M059J (cell line): ENCODE measurements at places on chromosomes 16 and 17. TPM values are rescaled to one million over a fixed set of nuclear protein-coding genes. Genes with fewer than 3 reads are reported as not detected.

MYO15B gene
- total RNA-seq: 0.20 and 1.5 TPM in 2 replicates

CLEC16A gene
- 8.1 and 15.6 TPM in 2 replicates for total RNA-seq

KRT25 gene
- total RNA-seq: not detected in 2 replicates

CORO1A gene
- total RNA-seq: 7.6 and 8.0 TPM in 2 replicates

NATD1 gene
- total RNA-seq: 1.7 and 2.5 TPM in 2 replicates

TOM1L2 gene
- 27.7 and 38.3 TPM in 2 replicates for total RNA-seq

KRTAP2-1 gene
- total RNA-seq: not detected in 2 replicates

GNAO1 gene
- 3.2 and 10.9 TPM in 2 replicates for total RNA-seq

MPP2 gene
- total RNA-seq: 2.5 and 4.4 TPM in 2 replicates

PLXDC1 gene
- 0.81 and 1.2 TPM in 2 replicates for total RNA-seq

TEPSIN gene
- 11.1 and 12.9 TPM in 2 replicates for total RNA-seq

GUCY2D gene
- not detected in 2 replicates for total RNA-seq

DPEP3 gene
- total RNA-seq: not detected in 2 replicates

PRSS8 gene
- 0.20 TPM in 1 of 2 replicates, not detected in the other for total RNA-seq

AGRP gene
- not detected in 2 replicates for total RNA-seq

ZNF200 gene
- total RNA-seq: 10.0 and 17.4 TPM in 2 replicates

ASPA gene
- total RNA-seq: not detected in 2 replicates

SGCA gene
- total RNA-seq: not detected in 2 replicates

USH1G gene
- total RNA-seq: not detected in 2 replicates

SERPINF2 gene
- total RNA-seq: 0.05 TPM in 1 of 2 replicates, not detected in the other

CFAP119 gene
- total RNA-seq: 4.8 and 5.2 TPM in 2 replicates

HSD17B2 gene
- 16.0 and 28.0 TPM in 2 replicates for total RNA-seq

NPIPB9 gene
- total RNA-seq: not detected in 2 replicates

MYLK3 gene
- 0.32 TPM in 1 of 2 replicates, not detected in the other for total RNA-seq

MIEN1 gene
- 84.5 and 89.4 TPM in 2 replicates for total RNA-seq

PLCD3 gene
- total RNA-seq: 31.2 and 36.3 TPM in 2 replicates

CD300LF gene
- total RNA-seq: not detected in 2 replicates

ANKRD40CL gene
- not detected in 2 replicates for total RNA-seq

KRT12 gene
- total RNA-seq: not detected in 2 replicates

PDE6G gene
- total RNA-seq: 0.94 TPM in 1 of 2 replicates, not detected in the other
